ENCODE measurements at places on chromosomes 1 and 21. TPM values are rescaled to one million over a fixed set of nuclear protein-coding genes. Genes with fewer than 3 reads are reported as not detected.

The RAB13 gene
- 67.9 TPM for total RNA-seq

The OMA1 gene
- 34.2 TPM for total RNA-seq

The RCOR3 gene
- 50.4 TPM for total RNA-seq

The LCE2B gene
- not detected for total RNA-seq

The SHISA4 gene
- 133 TPM for total RNA-seq

The UBE4B gene
- total RNA-seq = 74.7 TPM

The CCDC181 gene
- total RNA-seq = 1.5 TPM

The INPP5B gene
- total RNA-seq = 10.7 TPM

The SPAG17 gene
- total RNA-seq = not detected

GRCh38 chr1:40133839-40134238, 27.3 kb upstream of the RLF start:
- H3K27ac ChIP-seq = no peak overlapping the region
- H3K4me3 ChIP-seq = no peak overlapping the region
- H3K27me3 ChIP-seq = no peaks in the 10 kb centered on the region
- H3K4me1 ChIP-seq = peaks cover 4% of the 10 kb centered on the region
- no peak for DNase-seq

GRCh38 chr1:159843459-159843858, 16.8 kb downstream of the SLAMF8 start:
- H3K27me3 ChIP-seq = no peaks in the 10 kb centered on the region
- H3K27ac ChIP-seq = no peak overlapping the region
- H3K36me3 ChIP-seq = no peaks in the 10 kb centered on the region
- no peak overlapping the region for H3K4me3 ChIP-seq
- no peaks in the 10 kb centered on the region for H3K4me1 ChIP-seq

DNA sequence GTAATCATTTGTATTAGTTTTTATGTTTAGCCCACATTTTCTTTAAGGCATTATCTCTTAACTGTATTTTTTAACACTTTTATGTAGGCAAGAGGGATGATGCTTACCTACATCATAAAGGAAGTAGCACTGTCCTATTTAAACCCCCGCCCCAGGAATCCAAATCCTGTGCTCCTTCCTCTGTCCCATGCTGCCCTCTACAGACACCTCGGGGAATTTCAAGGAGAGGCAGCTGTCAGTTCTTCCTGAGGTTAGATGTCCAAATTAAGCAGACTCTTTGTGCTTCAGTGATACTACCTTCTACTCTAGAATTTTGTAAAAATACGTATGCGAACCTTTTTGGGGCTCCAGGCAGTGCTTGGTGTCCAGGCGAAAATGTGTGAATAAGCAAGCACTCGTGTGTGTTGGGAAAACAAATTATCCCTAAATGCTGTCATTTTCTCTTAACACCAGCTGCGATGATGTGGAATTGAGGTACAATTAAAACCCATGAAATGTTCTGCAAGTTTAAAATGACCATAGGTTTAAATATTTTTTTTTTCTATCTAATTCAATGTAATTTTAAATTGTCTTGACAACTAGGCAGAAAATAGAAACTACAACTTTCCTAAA, 19.2 kb downstream of the CRCT1 start:
- H3K27me3 ChIP-seq = peaks cover 3% of the 10 kb centered on the region
- H3K4me3 ChIP-seq = no peak overlapping the region
- H3K27ac ChIP-seq = no peak overlapping the region
- no peaks in the 10 kb centered on the region for H3K4me1 ChIP-seq
- no peak for DNase-seq

DNA sequence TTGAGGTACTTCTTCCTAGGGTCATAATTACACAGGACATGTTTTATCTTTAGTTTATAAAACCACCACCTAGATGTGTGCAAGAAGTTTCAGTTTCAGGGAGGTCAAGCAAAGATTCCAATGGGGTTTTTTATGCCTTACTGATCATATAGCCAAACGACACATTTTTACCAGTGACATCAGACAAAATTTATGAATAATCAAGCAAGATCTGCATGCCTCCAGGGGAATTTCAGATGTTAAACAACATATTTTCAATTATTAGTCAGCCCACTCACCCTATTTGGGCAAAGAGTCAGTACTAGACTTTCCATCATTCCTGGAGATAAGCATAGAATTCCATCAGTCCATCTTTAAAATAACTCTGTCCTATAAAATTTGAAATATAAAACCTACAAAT, 867.4 kb downstream of the KCNT2 start:
- H3K4me3 ChIP-seq = no peak overlapping the region
- no peaks in the 10 kb centered on the region for H3K4me1 ChIP-seq

DNA sequence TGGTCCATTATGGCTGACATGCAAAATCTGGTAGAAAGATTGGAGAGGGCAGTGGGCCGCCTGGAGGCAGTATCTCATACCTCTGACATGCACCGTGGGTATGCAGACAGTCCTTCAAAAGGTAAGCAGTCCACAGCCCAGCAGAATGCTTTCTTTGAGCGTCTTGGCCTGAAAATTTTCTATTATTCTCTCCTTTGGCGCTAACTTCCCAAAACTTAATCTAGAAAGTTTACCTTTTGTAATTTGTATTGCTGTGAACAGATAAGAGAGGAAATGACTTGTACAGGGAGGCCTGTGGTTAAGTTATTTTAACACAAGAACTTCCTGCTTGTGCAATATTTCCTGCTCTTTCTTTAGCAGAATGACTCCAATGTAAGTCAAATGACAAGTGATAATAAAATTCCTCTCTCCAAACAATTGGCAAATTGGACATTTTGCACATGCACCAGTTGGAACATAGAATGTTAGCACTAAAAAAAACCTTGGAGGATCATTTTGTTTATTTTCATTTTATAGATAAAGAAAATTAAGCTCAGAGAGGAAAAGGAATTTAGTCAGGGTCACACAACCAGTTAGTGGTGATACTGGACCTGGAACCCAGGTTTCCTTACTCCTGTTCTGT, 18.9 kb downstream of the CAP1 start:
- H3K36me3 ChIP-seq = peaks cover 15% of the 10 kb centered on the region
- H3K27me3 ChIP-seq = no peaks in the 10 kb centered on the region
- no peak for DNase-seq
- H3K4me3 ChIP-seq = no peak overlapping the region
- H3K4me1 ChIP-seq = peaks cover 76% of the 10 kb centered on the region

- peaks cover 99% of the 10 kb centered on the region for H3K4me1 ChIP-seq
- no peaks in the 10 kb centered on the region for H3K36me3 ChIP-seq
- no peak overlapping the region for H3K4me3 ChIP-seq
- peak overlapping the region; percentile 69 for H3K27ac ChIP-seq
- H3K27me3 ChIP-seq = no peaks in the 10 kb centered on the region
- DNase-seq = no peak
These were observed 30.3 kb downstream of the SSBP3 start for GRCh38 chr1:54375712-54376429.

- peaks cover 22% of the 10 kb centered on the region for H3K4me1 ChIP-seq
- H3K27ac ChIP-seq = no peak overlapping the region
- DNase-seq = no peak
- H3K4me3 ChIP-seq = no peak overlapping the region
- peaks cover 66% of the 10 kb centered on the region for H3K27me3 ChIP-seq
These were observed 61.1 kb upstream of the LAPTM5 start for GRCh38 chr1:30818568-30819243.

- no peaks in the 10 kb centered on the region for H3K4me1 ChIP-seq
- no peak for DNase-seq
- H3K36me3 ChIP-seq = no peaks in the 10 kb centered on the region
- no peak overlapping the region for H3K27ac ChIP-seq
- no peak overlapping the region for H3K4me3 ChIP-seq
These were observed 5.7 kb downstream of the MYBPH start for GRCh38 chr1:203169770-203170520.

GRCh38 chr21:28683982-28684752, 308.5 kb downstream of the LTN1 start:
- H3K27me3 ChIP-seq = no peaks in the 10 kb centered on the region
- DNase-seq = no peak
- no peaks in the 10 kb centered on the region for H3K4me1 ChIP-seq
- no peak overlapping the region for H3K27ac ChIP-seq

DNA sequence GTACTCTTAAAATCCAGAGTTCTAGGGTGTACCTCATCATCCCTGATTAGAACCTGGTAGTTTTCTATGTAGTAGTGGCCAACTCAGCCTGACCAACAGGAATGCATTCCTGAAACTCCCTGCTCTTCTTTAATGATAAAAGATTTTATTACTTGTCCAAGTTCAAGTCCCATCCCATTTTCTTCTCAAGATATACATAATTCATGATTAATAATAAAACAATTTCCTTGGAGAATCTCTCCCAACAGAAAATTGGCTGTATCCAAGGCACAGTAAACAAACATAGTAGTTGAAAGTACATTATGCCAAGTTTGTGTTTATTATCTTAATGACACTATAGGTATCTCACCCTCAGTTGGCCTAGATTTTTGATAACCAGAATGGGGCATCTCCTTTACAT, 714.1 kb upstream of the ADAMTS5 start:
- H3K27me3 ChIP-seq = no peaks in the 10 kb centered on the region
- no peaks in the 10 kb centered on the region for H3K36me3 ChIP-seq
- H3K27ac ChIP-seq = no peak overlapping the region

DNA sequence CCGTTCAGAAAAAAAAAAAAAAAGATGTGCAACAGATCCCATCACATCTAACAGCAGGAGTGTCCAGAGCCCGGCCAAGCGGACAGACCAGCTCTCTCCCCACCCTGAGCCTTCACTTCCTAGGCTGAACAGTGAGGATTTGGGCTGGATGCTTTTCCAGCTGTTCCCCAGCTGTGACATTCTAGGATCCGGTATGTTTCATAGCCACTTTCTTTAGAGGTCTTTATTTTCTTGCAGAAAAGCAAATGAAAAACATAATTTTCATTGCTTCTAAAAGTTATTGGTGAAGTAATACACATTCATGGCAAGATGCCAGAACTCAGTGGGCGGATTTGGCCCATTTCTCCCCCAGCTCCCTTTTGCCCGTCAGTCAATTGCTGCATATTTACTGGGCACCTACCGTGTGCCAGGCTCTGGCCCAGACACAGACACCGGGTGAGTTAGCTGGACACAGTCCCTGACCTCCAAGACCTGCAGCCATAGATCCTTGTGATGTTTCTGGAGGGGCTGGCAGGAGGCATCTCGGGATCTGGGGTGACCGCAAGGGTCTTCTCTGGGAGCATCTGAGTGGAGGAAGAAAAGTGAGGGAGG, 213.7 kb upstream of the VAMP3 start:
- no peaks in the 10 kb centered on the region for H3K36me3 ChIP-seq
- DNase-seq = no peak
- no peaks in the 10 kb centered on the region for H3K27me3 ChIP-seq

Measured in heart right ventricle (tissue), 16 donors.